ENCODE measurements at places on chromosomes 1 and 21.

- no peak for DNase-seq
These were observed 177.3 kb upstream of the ETV3 start for GRCh38 chr1:157315544-157315943.

GRCh38 chr1:58041621-58042020 is 504.9 kb downstream of the OMA1 start:
- DNase-seq: no peak

DNA sequence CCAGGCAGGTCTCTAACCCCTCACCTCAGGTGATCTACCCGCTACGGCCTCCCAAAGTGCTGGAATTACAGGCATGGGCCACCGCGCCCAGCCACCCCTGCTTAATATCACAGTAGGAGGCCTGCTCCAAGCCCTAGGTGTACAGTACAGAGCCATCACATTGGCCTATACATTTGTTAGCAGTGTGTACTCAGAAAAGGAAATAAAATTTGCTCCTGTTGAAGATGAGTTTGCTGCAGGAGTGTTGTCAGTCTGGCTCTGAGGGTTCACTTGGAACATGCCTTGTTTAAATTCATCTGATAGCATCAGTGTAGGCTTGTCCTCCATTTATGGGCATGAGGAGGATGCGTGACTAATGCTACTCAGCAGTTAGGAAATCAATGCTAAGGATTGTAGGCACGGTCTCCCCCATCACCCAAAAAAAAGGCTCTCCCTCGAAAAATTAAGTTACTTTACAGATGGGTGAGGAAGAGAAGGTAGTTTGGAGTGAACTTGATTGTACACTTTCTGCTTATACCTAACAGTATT is 4.6 kb upstream of the ENAH start:
- peak; percentile 85 for DNase-seq

DNA sequence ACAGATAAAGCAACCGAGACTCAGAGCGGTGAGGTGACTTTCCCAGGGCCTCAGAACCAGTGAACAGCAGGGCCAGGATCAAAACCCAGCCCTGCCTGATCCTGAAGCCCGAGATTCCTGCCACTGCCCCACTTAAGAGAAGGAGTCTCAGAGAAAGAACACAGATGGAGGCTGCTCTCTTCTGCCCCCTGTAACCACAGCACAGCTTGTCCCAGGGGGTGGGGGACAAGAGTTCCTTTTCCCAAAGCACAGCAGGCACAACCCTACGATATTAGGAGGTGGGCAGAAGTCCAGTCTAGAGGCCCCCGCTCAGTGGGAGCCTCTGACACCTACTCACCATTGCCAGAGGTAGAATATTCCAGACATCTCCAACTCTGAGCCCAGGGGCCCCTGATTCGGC is 24.0 kb upstream of the VWA5B1 start:
- no peak for DNase-seq

DNA sequence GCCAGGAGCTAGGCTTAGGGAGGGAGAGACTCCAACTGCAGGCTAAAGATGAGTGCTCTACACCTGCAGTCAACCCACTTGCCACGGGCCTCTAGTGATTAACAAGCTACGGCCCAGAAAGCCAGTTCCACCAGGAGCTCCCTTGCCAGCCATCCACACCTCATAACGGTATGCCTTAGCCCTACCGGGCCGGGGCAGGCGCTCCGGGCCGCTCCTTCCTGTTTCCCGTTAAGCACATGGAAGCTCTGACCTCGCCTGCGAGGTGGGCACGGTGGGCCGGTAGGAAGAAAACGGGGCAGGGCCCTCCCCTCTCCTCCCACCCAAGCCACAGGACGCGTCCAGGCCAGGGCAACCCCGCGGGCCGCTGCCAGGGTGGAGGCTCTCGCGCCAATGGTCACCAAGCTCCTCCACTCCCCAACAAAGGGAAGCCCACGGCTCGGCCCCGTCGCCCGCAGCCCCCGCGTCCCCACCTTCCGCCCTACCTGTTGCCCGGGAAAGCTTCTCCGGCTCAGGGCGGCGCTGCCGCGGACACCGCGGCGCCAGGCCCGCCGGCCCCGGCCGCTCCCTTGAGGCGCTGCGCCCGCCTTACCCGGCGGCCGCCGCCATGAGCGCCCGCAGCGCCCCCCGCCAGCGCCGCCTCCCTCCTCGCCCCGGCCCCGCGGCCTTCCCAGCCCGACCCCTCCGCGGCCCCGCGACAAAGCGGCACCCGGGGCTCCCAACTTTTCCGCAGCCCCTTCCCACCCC is 627 bp downstream of the CERS2 start:
- no peak for DNase-seq

GRCh38 chr1:18365099-18365705 is 115.5 kb upstream of the KLHDC7A start:
- no peak for DNase-seq

DNA sequence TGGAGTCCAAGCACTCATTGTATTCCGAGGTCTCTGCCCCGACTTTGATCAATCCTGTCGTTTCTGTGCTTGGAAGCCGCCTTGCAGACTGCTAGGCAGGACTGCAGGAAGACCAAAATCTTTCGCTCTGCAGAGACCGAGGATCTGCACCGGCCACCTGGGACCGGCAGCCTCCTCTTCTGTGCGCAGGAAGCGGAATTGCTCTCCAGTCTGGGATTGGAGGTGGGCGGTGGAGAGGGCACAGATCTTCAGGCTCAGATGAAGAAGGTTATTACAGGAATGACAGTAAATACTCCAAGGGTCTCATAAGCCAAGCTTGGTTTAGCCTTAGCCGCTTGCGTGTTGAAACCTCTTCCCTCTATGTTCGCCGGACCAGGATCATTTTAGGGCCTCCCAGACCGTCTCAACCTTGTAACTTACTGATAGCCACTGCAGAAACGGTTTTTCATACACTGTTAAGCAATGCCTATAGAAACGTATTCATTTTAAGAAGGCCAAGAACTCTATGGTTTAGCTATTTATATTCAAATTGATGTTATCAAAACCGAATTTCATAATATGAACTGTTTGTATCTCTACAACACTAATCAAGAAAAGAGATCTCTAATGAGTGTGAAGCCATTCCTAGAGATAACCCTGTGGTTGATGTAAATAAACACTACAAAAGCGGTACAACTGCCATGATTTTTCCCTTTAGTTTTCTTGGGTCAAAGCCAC is 1.1 kb downstream of the MIA3 start:
- DNase-seq: peak; percentile 33

GRCh38 chr21:28867401-28867800 is 125.3 kb downstream of the LTN1 start:
- peak; percentile 14 for DNase-seq

- no peak for DNase-seq
These were observed 1.5 kb downstream of the A3GALT2 start for GRCh38 chr1:33319186-33319948.

DNA sequence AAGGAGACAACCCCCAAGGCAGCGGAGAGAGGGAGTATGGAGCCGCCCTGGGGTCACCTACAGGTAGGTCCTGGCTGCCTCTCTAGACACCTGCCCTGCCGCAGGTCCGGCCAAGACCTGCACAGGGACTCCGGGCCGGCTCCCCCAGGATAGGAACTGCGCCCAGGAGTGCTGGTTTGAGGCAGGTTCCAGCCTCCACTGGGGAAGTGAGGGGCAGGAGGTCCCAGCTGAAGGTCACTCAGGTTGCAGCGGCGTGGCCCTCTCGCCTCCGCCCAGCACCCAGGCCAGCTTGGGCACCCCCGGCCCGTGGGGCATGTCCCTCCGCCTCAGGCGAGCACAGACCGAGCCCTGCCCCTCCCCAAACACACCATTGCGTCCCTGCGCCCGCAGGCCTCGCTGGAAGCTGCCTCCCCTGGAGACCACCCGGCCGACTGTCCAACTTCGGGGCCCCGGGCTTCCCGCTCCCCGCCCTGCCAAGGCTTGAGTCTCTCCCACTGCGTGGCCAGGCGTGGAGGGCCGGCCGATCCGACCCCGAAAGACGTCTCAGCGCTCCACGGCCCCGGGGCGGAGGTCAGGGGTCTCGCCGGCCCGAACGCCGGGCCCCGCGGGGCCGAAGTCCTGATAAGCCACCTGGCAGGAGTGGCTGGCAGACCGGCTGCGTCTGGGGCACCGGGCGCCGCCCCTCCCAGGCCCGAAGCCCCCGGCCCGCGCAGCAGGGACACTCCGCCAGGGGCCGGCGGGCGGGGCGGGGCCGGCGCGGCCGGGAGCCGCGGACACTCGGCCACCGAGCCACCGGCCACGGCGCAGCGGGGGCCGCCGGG is 1.4 kb upstream of the SKI start:
- DNase-seq: no peak

- peak; percentile 43 for DNase-seq
These were observed at the start of gene PSEN2 for GRCh38 chr1:226870401-226871279. TSS of gene PSEN2 (plus strand) at chr1:226870616. CDS start at chr1:226881908, 11,292 bp downstream.

DNA sequence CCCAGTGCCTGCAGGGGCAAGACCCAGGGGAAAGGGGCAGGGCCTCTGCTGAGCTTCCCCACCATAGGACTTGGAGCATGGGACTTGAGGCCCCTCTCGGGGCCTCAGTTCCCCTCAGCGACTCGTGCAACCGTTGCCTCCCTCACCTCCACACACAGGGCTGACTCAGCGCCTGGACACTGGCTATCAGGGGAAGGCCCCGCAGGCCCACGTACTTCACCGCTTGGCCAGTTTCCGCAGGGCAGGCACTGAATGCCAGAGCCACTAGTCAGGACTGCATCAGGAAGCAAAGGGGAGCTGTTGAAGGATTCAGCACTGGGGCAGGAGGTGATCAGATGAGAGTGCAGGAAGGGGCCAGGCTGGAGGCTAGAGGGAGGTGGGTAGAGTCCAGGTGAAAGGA is 15.5 kb upstream of the FAM131C start:
- peak; percentile 80 for DNase-seq

- DNase-seq: peak; percentile 29
These were observed 458.1 kb downstream of the DISC1 start for GRCh38 chr1:232084584-232085223.

DNA sequence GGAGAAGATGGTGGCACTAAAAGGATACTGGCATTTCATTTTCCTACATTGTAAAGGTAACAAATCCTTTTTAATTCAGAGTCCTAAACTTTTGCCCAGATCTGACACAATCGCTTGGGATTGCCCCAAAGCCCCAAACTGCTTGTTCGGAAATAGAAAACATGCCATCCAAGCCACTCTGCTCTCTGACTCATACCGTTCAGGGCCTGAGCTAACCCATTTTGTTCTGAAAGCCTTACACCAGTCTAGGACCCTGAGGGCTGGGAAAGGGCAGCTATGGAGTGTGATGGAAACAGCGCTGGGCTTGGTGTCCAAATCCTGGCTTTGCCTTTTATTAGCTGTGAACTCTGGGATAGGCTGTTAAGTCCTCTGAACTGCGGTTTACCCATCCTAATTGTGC is 159.4 kb upstream of the UBE2U start:
- DNase-seq: peak; percentile 56
